A549 treated with RU486 at 1 μM for 4 hours (cell line): ENCODE measurements at places on chromosomes 3 and 15. TPM values are rescaled to one million over a fixed set of nuclear protein-coding genes. Genes with fewer than 3 reads are reported as not detected.

The VGLL4 gene
- 27.8 to 32.8 TPM (median 30.8 TPM) in 5 replicates for total RNA-seq

The CRYBG3 gene
- total RNA-seq: 5.9 to 9.7 TPM (median 6.7 TPM) in 5 replicates

The THRB gene
- total RNA-seq: 0.78 to 1.8 TPM (median 1.4 TPM) in 5 replicates

The B3GNT5 gene
- total RNA-seq: 13.3 to 23.3 TPM (median 21.8 TPM) in 5 replicates

The ADIPOQ gene
- not detected in 5 replicates for total RNA-seq

The XCR1 gene
- total RNA-seq: not detected in 5 replicates

The SLC38A3 gene
- total RNA-seq: 0.05 to 0.32 TPM (median 0.10 TPM) in 3 of 5 replicates, not detected in the others

The NMNAT3 gene
- total RNA-seq: 1.5 to 2.4 TPM (median 1.6 TPM) in 5 replicates

The P2RY14 gene
- not detected in 5 replicates for total RNA-seq
